ENCODE measurements at places on chromosomes 1 and 21.

GRCh38 chr1:95582746-95583145, 348.7 kb downstream of the RWDD3 start:
- DNase-seq: no peak

GRCh38 chr1:54861070-54861761, 25.8 kb downstream of the DHCR24 start:
- no peak for DNase-seq

DNA sequence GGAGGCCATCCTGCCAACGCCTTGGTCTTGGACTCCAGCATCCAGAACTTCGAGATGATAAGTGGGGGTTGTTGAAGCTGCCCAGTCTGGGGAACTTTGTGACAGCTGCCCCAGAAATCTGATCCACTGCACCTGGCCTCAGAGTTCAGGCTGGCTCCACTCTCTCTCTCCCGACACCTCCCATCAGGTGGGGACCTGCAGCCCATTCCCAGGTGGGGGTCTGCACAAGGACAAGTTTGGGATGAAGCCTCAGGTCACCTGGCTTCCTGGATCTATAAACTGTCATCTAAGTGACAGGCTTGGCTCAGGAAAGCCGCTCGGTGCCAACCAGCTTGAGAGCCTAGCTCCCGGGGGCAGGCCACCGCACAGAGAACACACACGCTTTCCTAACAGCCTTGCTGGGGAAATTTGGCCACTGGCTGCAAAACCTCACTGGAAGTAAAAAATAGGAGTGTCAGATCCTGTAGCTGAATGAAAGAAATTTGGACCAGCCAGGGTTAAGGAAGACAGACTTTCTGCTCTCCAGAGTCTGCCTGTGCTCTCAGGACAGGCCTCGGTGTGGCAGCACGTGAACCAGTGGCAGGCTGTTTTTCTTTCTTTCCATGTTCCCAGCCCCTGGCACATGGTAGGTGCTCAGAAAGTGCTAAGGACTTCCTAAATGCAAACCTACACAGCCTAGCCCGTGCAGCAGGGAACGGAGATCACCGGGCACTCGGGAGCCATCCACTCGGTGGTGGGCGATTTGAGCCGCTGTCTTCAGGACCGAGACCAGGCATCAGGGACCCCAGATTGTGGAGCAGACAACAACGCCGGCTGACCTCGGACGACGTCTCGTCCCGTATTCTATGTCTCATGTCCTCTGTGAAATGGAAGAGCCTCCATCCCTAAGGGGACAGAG, 42.6 kb upstream of the LBR start:
- DNase-seq: no peak

DNA sequence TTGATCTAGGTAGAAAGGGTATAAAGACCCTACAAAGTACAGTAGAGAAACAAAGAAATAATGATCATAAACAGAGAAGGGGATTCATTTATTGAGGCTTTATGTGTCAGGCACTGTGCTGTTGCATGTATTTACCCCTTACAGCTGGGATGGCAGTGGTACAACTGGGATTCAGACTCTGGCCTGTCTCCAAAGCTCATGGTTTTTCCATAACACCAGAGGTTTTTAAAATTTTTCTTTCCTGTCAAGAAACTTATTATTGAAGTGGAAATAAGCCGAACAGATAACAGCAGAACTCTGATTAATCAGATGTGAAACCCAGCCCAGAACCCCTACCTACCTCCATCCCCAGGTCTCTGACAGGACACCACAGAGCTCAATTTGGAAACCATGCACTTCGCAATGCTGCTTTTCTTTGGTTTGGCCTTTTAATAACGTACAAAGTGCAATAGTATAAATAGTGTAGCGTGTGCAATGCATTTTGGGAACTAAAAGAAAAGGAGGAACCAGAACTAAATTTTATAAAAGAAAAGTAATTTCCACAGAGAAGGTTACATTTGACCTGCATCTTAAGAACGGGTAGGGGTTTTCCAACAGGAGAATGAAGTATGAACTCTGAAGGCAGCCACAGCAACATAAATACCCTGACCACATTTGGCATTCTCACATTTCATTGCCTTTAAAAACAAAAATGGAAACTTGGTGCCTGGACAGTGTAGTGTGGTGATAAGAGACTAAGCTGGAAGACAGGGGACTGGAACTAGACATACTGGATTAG, 92.0 kb upstream of the S1PR1 start:
- no peak for DNase-seq

GRCh38 chr1:89582571-89582970, 50.3 kb upstream of the LRRC8C start:
- no peak for DNase-seq

Data from activated naive CD8-positive, alpha-beta T cell treated with anti-CD3 and anti-CD28 coated beads, Interleukin-2, amount 50 U/mL, for 16 hours (primary cell).